ENCODE measurements at places on chromosomes 4 and X.

DNA sequence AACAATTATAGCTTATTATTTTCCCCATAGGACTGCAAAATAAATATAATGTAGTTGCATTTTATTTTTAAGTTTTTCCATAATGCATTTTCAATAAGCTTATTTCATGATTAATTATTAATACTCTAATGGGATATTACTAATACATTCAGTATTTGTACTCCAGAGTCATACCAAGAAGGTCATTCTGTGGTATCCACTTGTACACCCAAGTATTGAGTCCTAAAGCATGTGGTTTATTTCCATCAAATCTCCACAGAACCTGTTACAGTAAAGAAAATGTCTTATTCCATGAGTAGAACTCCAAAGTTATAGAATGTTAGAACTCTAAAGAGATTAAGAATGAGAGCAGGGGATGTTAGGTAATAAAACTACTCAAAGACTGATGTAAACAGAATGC is 30.6 kb downstream of the UGT2A3 start:
- DNase-seq: no peak

- no peak for DNase-seq
Observed at GRCh38 chr4:144208074-144208473, 67.6 kb upstream of the GYPA start.

- no peak for DNase-seq
Observed at GRCh38 chr4:145933134-145933533, 5.5 kb downstream of the ZNF827 start.

- no peak for DNase-seq
Observed at GRCh38 chr4:104772849-104773248, 278.2 kb upstream of the CXXC4 start.

DNA sequence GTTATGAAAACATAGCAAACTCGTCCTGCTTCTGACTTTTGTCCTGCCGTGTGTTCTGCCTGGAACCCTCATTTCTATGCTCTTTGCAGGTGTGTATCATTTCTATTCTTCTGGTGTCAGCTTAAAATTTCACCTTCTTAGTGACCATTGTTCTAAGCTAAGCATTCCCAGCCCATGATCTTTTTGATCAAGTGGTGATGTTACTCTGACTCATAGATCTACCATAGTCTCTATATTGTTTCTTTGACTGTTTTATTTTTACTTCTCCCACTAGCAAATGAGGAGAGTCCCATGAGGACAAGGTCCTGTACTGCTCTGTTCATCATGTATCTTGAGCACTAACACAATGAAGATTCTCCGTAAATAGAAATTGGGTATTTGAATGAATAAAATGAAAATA is 14.1 kb upstream of the CXCL6 start:
- no peak for DNase-seq

DNA sequence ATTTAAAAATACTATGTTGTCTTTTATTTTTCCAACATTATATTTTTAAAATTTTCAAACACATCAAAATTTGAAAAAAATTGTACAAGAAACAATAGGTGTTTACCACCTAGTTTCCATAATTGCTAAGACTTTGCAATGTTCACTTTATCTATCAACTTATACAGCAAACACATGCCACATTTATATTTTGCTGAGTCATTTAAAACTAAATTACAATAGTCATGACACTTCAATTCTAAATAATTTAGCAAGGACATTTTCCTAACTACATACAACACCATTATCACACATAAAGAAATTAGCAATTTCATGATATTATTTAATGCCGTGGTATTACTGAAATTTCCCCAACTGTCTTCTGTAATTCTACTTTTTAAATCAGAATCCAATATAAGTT is 600.4 kb upstream of the CPXCR1 start:
- no peak for DNase-seq

All from Right ventricle myocardium inferior (tissue), 1 donor.